ENCODE measurements at places on chromosomes 11 and 22.
A peak's percentile ranks its signal among the peaks of the same experiment; 100 is the strongest.

- DNase-seq, result no peak
Measured at GRCh38 chr11:6538456-6538855, 41.4 kb downstream of the DNHD1 start.

- DNase-seq, result no peak
Measured at GRCh38 chr11:133619397-133619796, 87.1 kb upstream of the OPCML start.

DNA sequence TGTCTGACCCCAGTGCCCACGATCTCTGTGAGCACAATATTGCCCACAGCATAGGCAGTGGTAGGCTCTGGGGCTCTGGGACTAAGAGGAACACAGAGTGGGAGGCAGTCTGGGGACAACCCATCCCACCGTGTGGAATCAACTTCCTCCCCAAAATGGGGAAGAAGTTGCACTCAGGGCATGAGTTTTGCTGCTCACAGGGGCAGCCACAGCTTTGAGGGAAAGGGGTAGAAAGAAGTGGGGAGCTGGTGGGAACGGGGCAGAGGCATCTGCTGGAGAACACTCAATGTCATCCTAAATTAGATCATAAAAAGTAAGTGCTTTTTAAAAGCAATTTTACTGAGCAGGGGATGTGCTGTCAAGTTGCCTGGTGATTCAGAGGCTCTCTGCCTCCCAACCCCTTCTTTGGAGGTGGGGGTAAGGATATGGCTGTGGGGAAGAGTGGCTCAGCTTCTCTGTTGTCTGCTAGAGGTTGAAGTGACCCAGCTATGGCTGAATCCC is 233.8 kb upstream of the NCAM1 start:
- DNase-seq, result no peak

DNA sequence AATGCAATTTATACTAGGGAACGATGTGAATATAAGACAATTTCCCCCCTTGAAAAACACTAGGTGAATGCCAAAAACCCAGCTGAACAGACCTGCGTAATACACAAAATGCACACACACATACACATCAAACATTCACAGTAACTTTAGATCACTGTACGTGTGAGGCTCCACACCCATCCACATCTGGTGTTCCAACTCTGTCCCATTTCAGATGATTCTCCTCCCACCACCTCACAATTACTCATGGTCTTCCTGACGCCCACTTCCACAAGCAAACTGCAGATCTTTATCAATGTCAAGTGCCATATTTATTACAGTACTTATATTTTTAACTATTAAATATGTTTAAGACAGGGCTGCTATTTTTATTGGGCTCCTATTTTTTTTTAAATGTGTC is 57.8 kb upstream of the TENM4 start:
- no peak for DNase-seq

GRCh38 chr22:35476341-35476740 is 64.3 kb upstream of the RASD2 start:
- no peak for DNase-seq

DNA sequence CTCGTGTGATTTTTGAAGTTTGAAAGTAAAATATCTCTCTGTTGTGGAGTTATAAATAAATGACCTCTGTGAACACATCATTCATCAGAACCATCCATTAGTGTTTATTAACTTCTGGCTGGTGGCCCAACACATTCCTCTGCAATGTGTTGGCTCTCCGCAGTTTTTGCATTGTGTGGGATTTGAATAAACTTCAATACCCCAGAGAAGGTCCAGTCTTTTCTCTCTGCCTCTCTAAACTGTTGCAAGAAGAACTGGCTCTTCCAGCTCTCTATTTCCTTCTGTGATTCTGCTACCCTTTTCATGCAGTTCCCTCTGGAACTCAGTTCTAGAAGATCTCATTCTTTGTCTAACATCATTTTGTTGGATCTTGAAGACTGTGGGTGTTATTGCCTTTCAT is 125.0 kb upstream of the ARHGAP42 start:
- peak; percentile 73 for DNase-seq

DNA sequence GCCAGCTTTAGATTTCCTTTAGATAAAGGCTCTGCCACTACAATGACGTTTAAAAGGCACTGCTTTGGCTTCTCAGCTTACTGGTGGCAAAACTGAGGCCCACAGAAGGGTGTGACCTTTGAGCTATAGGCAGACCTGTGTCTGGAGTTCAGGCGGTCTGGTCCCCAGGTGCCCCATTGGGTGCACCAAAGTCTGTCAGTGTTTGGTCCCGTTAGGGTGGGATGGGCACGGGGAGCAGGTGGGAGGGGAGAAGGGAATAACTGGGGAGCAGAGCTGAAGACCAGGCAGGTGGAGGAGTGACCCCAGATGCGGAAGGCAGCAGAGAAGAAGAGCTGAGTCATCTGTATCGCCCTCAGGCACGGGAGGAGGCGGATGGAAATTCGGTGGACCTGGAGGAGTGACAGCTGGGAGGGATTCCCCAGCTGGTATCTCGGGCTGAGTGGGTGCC is 45.3 kb upstream of the GCAT start:
- no peak for DNase-seq

DNA sequence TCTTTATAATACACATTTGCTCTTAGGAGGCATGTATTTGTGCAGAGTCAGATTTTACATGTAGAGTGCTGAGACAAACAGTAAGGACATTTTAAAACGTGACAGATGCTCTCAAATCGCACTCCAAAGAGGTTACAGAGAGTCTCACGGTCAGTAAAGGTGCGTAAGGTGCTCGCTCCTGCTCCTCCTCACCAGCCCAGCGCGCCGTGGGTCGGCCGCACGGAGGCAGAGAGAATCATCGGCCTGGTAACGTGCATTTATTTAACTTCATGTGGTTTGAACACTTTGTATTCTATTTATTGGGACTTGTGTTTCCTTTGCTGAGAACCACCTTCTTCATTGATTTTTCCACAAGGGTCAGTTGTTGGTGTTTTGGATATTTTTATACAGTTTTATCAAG is 900.1 kb downstream of the BRD1 start:
- DNase-seq, result no peak

DNA sequence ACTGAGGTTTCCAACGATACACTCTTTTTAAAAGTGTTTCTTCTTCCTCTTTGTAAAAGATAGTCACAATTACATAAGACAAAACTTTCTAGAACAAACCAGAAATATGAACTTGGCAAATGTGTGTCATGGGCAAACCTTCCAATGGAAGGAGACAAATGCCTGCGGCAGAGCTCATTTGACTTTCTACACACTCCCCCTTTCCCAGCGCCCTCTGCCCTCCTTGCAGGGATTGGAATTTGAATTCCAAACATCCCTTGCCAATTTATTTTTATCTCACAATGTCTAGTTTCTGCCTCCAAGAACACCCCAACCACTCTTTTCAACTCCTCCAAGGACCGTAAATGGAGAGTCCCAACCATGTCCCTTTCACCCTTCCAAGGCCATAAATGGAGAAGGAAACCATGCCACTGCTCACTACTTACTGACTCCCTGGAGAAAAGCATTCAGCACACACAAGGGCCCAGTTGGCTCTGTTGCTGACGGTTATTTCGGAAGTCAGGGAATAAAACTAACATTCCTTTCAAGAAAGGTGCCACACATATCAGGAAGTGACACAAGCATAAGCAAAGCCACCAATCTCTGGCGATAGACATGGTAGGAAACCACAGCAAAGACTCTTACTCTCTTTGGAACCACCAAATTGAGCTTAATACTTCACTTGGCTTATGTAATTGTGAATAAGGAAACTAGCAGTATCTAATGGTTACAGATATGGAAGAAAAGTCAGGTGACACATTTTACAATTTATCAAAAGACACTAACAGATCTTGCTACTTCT is 15.0 kb upstream of the ESAM start:
- DNase-seq, result no peak

GRCh38 chr11:78809931-78810541 is 235.4 kb upstream of the NARS2 start:
- DNase-seq, result no peak

- DNase-seq, result peak; percentile 54
Measured at GRCh38 chr22:35301372-35301874, 1.7 kb downstream of the TOM1 start.

DNA sequence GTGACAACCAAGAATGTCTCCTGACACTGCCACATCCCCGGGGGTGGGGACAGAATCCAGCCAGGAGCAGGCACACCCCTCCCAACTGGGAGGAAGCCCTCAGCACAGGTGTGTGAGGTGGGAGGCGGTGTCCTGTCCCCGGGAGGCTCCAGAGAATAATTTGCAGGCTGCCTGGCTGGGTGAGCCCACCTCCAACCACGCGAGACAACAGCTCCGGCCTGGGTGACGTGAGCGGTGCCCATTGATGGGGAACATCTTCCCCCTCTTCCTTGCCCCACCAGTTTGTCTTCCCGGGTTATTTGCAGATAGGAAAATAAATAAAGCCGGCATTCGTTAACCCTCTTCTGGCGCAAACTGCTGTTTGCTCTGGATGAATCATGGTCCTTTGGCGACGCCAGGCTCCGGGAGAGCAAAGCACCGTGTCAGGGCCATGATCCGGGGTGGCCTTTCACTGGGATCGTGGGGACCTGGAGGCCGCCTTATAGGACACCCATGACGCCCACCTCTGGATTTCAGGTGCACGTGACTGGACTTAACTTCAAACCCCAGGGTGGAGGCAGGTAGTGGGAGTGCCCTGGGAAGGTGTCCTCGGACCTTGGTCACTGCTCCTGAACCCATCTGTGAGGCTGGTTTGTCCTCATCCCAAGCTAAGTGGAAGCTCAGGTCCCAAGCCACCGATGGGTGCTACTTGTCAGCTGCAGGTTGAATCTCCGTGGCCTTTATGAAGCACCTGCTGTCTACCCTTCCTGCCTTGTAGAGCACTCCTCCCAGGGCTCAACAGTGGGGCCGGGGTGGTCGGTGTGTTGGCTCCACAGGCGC is 13.9 kb downstream of the CCND1 start:
- peak; percentile 50 for DNase-seq

GRCh38 chr11:114251815-114252337 is 44.3 kb upstream of the NNMT start:
- no peak for DNase-seq

GRCh38 chr11:62612366-62613290 is at the start of the genes EML3 and ROM1:
Gene EML3 (minus strand): TSS chr11:62612775. CDS start chr11:62612457, 318 bp downstream.
Gene ROM1 (plus strand): TSS chr11:62613257. CDS start chr11:62613282, 25 bp downstream.
- peak; percentile 77 for DNase-seq

DNA sequence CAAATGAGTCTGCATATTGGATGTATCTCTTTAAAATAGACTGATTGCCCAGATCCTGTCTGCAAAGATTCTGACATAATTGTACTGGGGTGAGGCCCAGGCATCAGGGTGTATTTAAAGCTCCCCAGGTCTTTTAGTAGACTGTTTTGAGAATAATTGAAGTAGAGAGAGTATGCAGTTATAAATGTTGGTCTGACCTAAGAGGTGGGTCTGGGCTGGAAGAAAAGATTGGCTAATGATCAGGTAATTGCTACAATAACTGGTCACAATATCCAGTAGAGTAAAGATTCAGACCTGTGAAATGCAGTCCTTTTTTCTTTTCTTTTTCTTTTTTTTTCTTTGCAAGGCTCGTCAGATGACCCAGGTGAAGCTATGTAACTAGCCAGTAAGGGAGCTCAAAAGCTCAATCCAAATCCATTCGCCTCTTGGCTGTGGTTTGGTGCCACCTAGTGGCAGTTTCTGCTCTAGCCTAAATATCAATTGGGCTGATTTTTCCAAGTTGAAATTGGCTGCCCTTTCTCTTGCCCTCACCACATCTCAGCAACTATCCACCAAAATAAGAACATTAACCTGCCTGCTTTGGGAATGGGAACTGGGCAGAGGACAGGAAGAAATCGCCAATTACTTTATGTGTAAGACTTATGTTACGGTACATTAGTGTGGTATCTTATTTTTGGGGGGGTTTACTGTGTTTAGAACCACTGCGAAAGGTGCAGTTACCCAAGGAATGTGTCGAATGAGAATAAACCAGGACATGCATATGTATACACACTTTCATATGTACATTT is 45.9 kb downstream of the ZNF143 start:
- DNase-seq, result peak; percentile 64

DNA sequence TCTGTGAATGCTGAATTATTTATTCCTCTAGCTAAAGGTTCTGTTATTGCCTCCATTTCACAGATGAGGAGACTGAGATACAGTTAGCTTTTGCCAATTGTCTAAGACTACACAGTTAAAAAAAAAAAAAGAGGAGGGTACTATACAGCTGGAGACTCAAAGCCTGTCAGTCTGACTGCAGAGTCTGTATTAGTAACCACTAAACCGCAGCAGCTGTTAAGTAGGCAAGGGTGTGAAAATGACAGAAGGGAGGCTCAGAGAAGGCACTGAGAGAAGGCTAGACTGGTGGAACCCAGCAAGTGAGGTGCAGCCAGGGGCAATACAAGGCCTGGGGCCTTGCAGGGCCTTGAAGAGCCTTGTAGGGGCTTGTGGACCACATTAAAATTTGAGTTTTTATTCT is 181.2 kb downstream of the CSNK2A3 start:
- DNase-seq, result no peak

- DNase-seq, result no peak
Measured at GRCh38 chr11:6670202-6670830, 12.8 kb downstream of the MRPL17 start.

GRCh38 chr11:75276686-75277085 is 36.1 kb downstream of the TPBGL start:
- DNase-seq, result no peak

GRCh38 chr11:103541186-103541795 is 432.1 kb downstream of the DYNC2H1 start:
- peak; percentile 29 for DNase-seq

All from HT1080 (cell line).